ENCODE measurements at places on chromosomes 7 and 10.

GRCh38 chr7:68729371-68729770 lies 868.9 kb upstream of the AUTS2 start:
- peaks cover 5% of the 10 kb centered on the region for H3K27me3 ChIP-seq
- H3K4me3 ChIP-seq, result no peak overlapping the region
- no peak for DNase-seq
- no peaks in the 10 kb centered on the region for H3K36me3 ChIP-seq
- no peak overlapping the region for H3K27ac ChIP-seq

DNA sequence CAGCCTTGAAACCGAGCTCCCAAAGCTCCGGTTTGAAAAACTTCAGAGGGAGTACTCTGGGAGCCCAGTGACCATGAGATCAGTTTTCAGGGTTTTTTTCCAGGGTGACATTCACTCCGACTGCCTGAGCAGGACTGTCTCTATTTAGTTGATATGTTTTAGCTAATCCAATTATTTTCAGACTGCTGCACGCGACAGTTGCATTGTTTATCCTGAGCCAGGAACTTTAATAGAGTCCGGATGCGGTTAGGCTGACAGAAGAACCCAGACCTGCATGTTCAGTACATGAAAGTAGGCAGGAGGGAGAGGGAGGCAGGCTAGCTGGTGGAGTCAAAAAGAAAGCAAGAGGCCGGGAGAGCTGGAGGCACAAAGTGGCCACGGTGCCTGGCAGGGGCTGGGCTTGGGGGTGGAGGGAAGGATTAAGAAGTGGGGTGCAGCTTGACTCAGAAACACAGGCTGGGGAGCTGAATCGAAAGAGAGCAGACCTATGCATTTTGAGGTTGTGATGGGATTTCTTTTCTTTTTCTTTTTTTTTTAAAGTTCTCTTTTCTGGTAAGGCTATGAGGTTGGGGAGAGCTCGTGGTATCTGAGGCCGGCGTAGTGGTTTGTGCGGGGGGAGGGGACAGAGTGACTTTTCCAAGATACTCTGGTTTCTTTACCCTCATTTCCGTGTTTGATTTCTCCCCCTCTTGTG lies 5.7 kb downstream of the GATA3 start:
- peaks cover 4% of the 10 kb centered on the region for H3K36me3 ChIP-seq
- no peak for DNase-seq
- H3K4me1 ChIP-seq, result peaks cover 18% of the 10 kb centered on the region
- peak overlapping the region; percentile 15 for H3K27ac ChIP-seq

- no peak for DNase-seq
- no peak overlapping the region for H3K27ac ChIP-seq
- peaks cover 6% of the 10 kb centered on the region for H3K4me1 ChIP-seq
- no peak overlapping the region for H3K4me3 ChIP-seq
- H3K27me3 ChIP-seq, result peaks cover 16% of the 10 kb centered on the region
Observed at GRCh38 chr10:21171936-21172541, 274.9 kb upstream of the NEBL start.

- no peaks in the 10 kb centered on the region for H3K36me3 ChIP-seq
- no peak overlapping the region for H3K27ac ChIP-seq
- DNase-seq, result no peak
- no peaks in the 10 kb centered on the region for H3K4me1 ChIP-seq
Observed at GRCh38 chr10:120562956-120563355, 105.9 kb downstream of the PLPP4 start.

GRCh38 chr10:99693933-99694583 lies 34.7 kb downstream of the ENTPD7 start:
- peaks cover 28% of the 10 kb centered on the region for H3K36me3 ChIP-seq
- H3K4me3 ChIP-seq, result no peak overlapping the region
- H3K27me3 ChIP-seq, result no peaks in the 10 kb centered on the region
- no peak for DNase-seq
- no peaks in the 10 kb centered on the region for H3K4me1 ChIP-seq
- no peak overlapping the region for H3K27ac ChIP-seq

GRCh38 chr10:44347609-44348400 lies 37.1 kb downstream of the CXCL12 start:
- H3K27me3 ChIP-seq, result peaks cover 4% of the 10 kb centered on the region
- DNase-seq, result no peak
- no peak overlapping the region for H3K27ac ChIP-seq
- no peaks in the 10 kb centered on the region for H3K4me1 ChIP-seq
- H3K4me3 ChIP-seq, result no peak overlapping the region

GRCh38 chr10:69513617-69514016 lies 59.6 kb downstream of the NEUROG3 start:
- DNase-seq, result no peak
- no peaks in the 10 kb centered on the region for H3K4me1 ChIP-seq
- H3K36me3 ChIP-seq, result no peaks in the 10 kb centered on the region

DNA sequence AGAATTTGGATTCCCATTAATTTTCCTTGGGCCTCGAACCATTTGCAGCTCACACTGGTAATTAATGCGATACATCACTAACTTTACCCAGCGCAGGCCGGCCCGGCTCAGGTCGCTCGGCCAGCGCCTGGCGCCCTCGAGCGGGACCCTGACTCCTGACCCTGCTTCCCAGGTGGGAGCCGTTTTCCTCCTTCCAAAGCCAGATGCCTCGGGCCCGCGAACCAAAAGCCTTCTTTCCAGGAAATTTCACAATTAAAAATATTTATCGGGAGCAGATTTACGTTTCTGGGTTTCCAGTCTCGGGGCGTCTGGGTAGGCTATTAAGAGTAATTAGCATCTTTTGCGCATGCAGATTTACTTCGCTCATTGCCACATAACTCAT lies 12.2 kb downstream of the LBX1 start:
- DNase-seq, result no peak
- H3K4me3 ChIP-seq, result no peak overlapping the region
- H3K27me3 ChIP-seq, result peaks cover 36% of the 10 kb centered on the region
- H3K27ac ChIP-seq, result peak overlapping the region; percentile 78
- peaks cover 19% of the 10 kb centered on the region for H3K4me1 ChIP-seq

DNA sequence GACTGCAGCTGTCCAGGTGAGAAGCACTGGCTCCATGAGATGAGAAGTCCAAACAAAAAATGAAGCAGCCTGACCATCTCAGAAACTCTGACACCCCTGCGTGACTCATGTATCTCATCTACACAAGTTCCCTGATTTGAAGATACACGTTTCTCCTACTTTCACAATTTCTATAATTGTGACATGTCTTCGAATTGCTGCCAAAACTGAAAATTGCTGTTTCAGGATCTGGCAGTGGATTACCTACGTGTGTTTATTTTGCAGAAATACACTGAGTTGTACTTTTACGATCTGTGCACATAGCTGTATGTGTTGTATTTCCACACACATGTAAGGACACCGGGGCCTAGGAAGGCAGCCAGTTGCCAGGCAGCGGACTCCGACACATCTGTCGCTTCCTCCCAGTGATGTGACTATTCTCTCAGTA lies 53.2 kb downstream of the LARP4B start:
- H3K27ac ChIP-seq, result no peak overlapping the region
- H3K4me1 ChIP-seq, result peaks cover 10% of the 10 kb centered on the region
- no peak overlapping the region for H3K4me3 ChIP-seq
- H3K27me3 ChIP-seq, result no peaks in the 10 kb centered on the region

- no peaks in the 10 kb centered on the region for H3K36me3 ChIP-seq
- no peaks in the 10 kb centered on the region for H3K27me3 ChIP-seq
- H3K4me1 ChIP-seq, result no peaks in the 10 kb centered on the region
Observed at GRCh38 chr10:54131833-54132232, 669.2 kb downstream of the PCDH15 start.

- H3K4me1 ChIP-seq, result peaks cover 1% of the 10 kb centered on the region
- no peaks in the 10 kb centered on the region for H3K27me3 ChIP-seq
- no peak overlapping the region for H3K27ac ChIP-seq
- H3K36me3 ChIP-seq, result no peaks in the 10 kb centered on the region
- no peak for DNase-seq
- H3K4me3 ChIP-seq, result no peak overlapping the region
Observed at GRCh38 chr7:157745721-157746709, 409.2 kb downstream of the DNAJB6 start.

GRCh38 chr7:65233409-65234034 lies 140.1 kb upstream of the ZNF92 start:
- no peak overlapping the region for H3K27ac ChIP-seq
- peaks cover 3% of the 10 kb centered on the region for H3K36me3 ChIP-seq
- peaks cover 3% of the 10 kb centered on the region for H3K27me3 ChIP-seq
- no peak for DNase-seq
- H3K4me3 ChIP-seq, result no peak overlapping the region
